ENCODE measurements at places on chromosomes 16 and 17.

- no peak for DNase-seq
Measured at GRCh38 chr17:10549096-10549842, at the start of gene MYH2. MYH2 (minus strand) TSS chr17:10549658; CDS start chr17:10547920, 1,738 bp downstream.

DNA sequence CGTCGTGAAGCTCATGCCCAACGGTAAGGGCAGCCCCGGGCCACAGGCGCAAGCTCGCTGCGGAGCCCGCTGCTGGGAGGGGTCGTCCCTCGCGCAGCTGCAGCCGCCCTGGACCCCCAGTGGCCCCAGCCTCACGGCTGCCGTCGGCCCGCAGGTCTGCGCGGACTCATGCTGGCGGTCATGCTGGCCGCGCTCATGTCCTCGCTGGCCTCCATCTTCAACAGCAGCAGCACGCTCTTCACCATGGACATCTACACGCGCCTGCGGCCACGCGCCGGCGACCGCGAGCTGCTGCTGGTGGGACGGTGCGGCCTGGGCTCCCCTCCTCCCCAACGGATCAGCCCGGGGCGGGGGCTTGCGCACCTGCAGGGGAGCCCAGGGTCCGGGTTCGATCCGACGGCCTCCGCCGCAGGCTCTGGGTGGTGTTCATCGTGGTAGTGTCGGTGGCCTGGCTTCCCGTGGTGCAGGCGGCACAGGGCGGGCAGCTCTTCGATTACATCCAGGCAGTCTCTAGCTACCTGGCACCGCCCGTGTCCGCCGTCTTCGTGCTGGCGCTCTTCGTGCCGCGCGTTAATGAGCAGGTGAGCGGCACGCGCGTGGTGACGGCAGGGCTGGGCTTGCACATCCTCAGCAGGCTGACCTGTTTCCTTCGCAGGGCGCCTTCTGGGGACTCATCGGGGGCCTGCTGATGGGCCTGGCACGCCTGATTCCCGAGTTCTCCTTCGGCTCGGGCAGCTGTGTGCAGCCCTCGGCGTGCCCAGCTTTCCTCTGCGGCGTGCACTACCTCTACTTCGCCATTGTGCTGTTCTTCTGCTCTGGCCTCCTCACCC lies 5.8 kb downstream of the SLC5A2 start:
- DNase-seq: no peak

GRCh38 chr17:69335058-69335457 lies 8.1 kb upstream of the ABCA5 start:
- DNase-seq: no peak

- no peak for DNase-seq
Measured at GRCh38 chr17:28540231-28540630, 12.2 kb downstream of the UNC119 start.

DNA sequence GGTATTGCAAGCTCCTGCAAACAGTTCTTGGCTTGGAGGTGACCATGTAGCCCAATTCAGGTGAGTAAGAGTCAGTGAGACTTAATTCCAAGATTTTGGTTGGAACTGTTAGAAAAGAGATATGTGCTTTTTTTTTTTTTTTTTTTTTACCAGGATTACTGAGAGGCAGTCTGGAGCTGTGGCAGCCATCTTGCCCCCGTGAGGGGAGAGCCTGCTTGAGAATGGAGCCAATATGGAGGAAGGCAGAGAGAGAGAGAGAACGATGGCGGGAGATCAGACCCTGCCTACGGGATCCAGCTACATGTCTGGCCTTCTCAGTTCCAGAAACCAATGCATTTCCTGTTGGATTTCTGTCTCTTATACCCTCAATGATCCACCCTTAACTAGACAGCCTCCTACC lies 97.8 kb downstream of the MYH11 start:
- no peak for DNase-seq

- no peak for DNase-seq
Measured at GRCh38 chr17:81573794-81574642, 21.9 kb upstream of the FAAP100 start.

DNA sequence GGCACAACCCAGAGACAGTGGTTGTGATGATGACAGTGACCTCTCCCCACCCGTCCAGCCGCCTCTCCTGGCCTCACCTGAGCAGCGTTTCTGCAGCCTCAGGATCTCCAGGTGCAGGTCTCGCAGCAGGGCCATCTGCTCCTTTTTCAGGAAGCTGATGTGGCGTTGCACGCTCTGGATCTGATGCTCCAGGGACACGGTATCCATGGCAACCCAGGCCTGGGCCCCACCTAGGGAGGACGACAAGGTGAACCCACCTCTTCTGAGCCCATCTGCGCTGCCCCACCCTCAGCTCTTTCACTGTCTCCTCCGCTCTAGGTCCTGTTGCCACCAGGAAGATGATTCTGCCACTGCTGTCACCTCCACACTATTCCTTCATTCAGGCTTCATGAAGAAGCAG lies 14.5 kb downstream of the CCDC92B start:
- no peak for DNase-seq

GRCh38 chr17:41772586-41773189 lies 13.8 kb downstream of the JUP start:
- no peak for DNase-seq

GRCh38 chr17:32862940-32863339 lies 14.0 kb downstream of the MYO1D start:
- DNase-seq: no peak

DNA sequence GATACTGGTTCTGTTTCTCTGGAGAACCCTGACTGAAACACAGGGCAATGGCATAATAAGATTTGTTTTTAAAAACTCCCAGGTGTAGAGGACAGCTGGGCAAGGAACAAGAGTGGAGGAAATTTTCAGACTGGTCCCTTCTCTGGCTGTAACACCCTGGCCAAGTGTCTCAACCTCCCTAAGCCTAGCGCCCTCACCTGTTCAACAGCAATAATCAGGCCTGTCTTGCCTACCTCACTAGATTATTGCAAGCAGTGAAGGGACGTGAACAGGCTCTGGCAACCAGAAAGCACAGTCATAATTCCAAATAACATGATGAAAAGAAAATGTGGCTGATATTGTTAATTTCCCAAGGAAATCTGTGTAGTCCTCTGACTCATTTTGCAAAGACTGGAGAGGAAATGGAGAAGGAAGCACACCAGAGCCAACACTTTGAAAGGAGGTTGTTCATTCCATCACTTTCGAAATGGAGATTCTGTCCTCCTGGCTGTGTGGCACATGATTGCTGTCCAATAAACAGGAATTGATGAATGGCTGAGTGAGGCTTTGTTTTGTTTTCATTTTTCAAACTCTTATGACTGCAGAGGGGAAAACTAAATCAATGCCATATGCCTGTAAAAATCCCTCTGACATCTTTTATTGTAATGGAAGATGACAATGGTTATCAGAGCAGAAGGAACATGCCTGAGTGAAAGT lies 87.5 kb upstream of the HLF start:
- DNase-seq: no peak

GRCh38 chr16:21986692-21987246 lies 14.1 kb downstream of the PDZD9 start:
- no peak for DNase-seq

- DNase-seq: no peak
Measured at GRCh38 chr17:72350073-72350472, 229.3 kb downstream of the SOX9 start.

DNA sequence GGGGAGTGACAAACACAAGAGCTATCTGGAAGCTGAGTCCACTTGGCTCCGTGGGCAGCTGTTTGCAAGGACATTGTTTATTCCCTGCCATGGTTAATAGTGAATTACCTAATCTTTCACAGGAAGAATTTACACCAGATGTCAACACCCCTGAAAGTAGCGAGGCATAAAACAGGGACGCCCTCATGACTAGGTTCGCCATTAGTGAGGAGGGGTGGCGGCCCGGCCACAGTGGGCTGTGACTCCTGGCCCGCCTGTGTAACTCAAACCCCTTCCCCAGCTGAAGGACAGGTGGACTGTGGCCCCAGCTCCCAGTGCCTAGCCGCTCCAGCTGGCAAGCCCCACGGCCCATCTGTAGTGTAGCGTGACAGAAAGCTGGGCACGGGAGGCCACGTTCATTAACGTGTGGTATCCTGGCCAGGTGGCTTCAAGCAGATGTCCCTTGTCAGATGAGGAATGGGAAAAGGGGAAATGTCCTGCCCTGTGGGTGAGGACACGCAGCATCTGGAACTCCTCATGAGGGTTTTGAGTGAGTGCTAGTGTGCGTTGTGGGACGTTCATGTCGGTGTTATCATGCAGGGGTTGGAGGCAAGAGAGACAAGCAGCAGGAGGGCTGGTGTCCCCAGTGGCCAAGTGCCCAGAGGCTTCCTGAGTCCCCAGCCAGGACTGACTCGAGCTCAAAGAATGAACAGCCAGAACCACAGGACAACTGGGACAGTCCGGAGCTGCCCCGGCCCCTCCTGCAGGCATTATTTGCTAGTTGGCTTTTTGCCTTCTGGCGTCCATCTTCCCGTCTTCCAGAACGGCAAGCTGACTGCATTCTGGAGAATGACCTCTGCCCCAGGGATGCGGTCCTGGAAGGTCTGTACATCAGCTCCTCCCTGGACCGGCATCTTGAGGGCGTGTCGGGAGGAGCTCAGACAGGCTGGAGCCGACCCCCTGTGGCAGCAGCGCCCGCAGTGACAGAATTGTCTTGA lies 19.2 kb downstream of the KDM8 start:
- DNase-seq: no peak

DNA sequence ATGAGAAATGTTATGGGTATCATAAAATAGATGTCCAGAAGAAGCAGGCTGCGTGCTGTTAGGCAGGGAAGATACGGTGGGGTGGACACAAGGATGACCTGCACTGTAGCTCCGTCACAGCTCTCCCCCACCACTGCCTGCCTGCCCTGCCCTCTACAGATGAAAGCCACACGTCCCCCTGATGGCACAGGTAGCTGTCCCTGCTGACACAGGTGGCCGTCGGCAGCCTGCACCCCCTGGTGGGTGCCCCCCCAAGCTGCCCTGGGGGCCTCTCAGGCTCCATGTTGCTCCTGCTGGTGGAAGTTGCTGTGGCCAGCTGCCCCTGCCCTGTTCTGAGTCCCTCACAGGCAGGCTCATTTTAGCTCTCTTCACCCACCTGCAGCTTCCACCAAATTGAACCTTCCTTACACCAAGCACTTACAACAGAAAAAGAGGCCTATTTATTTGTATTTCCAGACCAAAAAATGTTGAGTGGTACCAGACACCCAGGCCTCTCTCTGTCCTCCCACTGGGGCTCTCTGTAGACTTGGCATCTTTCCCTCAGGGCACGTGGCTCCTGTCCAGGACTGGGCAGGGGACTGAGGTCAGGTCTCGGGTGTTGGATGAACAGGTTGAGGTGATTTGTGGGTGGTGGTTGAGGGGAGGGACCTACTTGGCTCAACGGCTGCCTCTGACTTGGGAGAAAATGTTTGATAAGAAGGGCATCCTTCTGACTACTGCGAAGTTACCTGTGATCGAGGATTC lies 50.1 kb upstream of the CACNG5 start:
- no peak for DNase-seq

DNA sequence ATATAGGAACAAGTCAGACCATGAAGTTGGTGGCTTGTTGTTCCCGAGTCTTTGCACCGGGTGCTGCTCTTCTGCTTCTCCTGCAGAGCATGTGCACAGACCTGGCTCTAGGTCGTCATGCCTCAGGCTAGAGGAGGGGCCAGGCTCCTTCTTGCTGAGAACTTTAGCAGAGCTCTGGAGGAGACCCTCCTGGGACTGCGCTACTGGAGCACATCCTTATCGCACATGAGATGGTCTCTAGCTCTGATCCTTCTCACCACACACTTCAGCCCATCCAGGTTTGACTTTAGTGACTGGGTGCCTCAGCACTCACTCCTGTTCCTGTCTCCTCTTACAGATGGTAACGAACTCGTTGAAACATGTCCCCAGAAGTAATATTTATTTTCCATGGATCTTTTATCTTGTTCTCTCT lies 14.9 kb downstream of the FOXK2 start:
- no peak for DNase-seq

DNA sequence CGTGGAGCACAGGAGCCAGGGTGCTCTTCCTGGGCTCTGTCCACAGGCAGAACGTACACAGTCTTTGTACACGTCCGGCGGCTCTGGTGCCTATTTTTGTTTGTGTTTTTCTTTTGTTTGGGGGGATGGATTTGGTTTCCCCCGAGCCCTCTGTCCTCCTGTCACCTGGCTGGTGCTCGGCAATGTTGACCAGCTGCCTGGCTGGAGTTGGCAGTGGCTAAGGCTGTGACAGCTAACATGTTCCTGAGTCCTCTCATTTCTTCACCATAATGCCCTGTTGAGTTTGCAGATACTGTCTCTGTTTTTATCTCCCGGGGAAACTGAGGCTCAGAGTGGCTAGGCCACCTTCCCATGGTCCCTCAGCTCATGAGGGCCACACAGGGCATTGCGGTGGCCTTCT lies 25.7 kb downstream of the MAPT start:
- no peak for DNase-seq

- DNase-seq: no peak
Measured at GRCh38 chr16:16109453-16110110, 113.7 kb downstream of the ABCC6 start.

DNA sequence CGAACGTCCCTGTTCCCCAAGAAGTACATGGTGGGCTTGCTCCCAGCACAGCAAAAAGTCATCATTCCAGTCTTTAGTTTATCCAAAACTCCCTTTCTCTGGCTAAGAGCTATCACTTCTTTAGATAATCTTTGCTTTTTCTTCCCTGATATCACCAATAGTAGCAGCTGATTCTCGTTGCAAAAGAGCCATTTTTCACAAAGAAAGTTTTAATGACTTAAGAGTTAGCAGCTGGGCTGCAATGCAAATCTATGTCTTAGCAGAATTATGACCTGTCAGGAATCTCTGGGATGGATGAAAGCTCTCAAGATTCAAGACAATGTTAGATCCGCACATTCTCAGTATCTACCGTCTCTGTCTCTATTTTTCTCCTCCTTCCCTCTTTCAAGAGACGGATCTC lies 53.8 kb downstream of the NXN start:
- no peak for DNase-seq

- peak; percentile 53 for DNase-seq
Measured at GRCh38 chr17:63571632-63572310, 21.5 kb downstream of the DCAF7 start.

DNA sequence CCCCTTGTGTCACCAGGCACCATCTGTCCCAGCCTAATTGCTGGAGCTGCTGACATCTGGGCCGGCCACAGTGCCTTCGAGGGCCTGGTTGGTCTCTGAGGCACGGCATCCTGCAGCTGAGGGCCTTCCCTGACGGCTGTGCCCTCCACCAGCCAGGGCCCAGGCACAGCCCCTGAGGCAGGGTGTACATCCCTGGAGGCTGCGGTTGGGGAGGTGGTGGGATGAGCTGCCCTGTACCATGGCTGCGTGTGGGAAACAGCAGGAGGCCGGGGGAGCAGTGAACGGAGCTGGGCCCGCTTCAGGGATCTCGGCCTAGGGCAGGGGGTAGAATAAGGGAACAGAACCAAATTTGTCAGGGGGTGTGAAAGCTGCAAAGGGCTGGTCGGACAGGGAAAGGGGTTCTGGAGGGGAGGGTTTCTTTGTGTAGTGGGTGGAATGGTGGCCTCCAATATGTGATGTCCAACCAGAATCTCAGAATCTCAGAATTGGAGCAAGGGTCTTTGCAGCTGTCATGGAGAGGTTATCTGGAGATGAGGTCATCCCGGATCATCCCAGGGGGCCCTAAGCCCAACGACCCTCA lies 10.0 kb upstream of the SLC38A10 start:
- no peak for DNase-seq

DNA sequence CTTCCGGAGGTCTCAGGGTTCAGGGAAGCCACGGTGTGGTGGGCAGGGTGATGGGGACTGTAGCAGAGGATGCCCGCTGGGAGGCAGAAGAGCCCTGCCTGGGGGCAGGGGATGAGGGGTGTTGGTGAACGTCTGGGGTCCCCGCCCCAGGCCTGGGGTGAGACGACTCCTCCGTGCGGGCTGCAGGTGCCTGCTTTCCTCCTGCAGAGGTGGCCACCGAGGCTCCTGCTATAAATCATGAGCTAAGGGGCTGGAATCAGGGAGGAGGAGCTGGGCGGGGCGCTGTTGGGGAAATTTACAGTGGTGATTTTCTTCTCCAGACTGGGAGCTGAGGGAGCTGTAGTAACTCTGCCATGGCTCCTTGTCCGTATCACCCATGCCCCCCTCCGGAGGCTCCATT lies 167.0 kb downstream of the MRM1 start:
- no peak for DNase-seq
